ENCODE measurements at places on chromosomes 12 and 14. TPM values are rescaled to one million over a fixed set of nuclear protein-coding genes. Genes with fewer than 3 reads are reported as not detected.
A peak's percentile ranks its signal among the peaks of the same experiment; 100 is the strongest.

DNA sequence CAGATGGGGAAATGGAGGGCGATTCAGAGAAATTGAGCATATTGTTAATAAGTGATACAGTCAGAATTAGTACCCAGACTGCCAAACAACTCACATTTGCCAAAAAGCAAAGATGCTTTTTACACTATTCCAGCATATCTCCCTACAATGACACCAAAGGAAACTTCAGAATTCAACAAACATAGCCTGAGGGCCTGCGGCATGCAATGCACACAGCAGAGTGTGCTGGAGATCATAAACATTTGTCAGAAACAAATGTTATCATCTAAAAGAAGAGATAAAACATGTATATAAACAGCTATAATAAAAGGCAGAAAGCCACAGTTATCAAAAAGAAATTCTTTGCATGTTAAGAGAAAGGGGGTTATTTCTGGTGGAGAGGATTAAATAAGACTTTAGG lies 20.1 kb upstream of the GARIN6 start:
- DNase-seq = no peak

GRCh38 chr14:54622192-54622958 lies 55.4 kb downstream of the SAMD4A start:
- no peak for DNase-seq

DNA sequence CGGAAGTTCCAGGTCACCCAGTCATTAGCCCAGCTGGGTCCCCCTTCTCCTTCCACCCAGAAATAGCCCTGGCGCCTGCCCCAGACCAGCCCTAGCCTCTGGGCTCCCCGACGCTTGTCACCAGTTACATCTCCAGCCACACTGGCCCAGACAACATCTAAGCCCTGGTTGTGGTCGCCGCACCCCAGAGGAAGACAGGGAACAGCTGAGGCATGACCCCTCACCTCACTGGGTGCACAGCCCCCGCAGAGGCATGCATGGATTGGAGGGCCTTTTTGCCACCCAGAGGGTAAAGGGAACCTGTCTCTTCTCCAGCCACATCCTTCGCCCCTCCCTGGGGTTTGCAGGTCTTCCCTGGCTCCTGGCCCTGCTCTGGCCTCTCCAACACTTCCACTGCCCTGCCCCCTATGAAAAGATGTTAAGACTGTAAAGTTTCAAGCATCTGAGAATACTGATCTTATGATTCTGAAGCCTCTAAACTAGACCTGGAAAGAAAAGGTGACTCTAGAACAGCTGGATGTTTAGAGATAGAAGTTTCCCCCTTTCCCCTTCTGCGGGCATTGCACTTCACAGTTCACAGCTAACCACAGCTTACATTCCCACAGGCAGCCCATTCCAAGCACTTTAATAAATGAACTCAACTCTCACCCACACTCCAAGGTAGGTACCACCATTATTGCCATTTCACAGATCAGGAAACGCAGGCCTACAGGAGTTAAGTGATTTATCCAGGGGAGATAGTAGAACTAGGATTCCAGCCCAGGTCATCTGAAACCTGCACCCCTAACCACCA lies 14.7 kb downstream of the TMEM119 start:
- DNase-seq = no peak

- DNase-seq = peak; percentile 40
Measured at GRCh38 chr12:107990325-107990724, 138.8 kb upstream of the WSCD2 start.

DNA sequence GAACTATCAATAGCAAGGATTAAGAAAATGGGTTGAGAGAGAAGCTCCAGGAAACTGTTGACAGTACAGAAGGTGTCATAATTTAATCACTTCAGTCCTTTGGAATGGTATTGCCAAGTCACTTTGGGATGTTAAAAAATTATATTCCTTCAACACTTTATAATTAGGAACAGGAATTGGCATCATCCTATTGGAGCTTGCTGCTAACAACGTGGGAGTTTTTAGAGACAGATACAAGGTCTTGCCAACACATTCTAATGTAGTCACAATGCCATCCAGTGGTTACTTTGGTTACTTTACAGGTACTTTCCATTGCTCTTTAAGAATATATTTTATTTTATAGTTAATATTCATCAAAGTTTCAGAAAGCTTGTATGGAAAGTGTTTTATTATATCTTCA lies 310.1 kb downstream of the SYT1 start:
- no peak for DNase-seq

- no peak for DNase-seq
Measured at GRCh38 chr14:71414631-71415403, 507.6 kb downstream of the PCNX1 start.

DNA sequence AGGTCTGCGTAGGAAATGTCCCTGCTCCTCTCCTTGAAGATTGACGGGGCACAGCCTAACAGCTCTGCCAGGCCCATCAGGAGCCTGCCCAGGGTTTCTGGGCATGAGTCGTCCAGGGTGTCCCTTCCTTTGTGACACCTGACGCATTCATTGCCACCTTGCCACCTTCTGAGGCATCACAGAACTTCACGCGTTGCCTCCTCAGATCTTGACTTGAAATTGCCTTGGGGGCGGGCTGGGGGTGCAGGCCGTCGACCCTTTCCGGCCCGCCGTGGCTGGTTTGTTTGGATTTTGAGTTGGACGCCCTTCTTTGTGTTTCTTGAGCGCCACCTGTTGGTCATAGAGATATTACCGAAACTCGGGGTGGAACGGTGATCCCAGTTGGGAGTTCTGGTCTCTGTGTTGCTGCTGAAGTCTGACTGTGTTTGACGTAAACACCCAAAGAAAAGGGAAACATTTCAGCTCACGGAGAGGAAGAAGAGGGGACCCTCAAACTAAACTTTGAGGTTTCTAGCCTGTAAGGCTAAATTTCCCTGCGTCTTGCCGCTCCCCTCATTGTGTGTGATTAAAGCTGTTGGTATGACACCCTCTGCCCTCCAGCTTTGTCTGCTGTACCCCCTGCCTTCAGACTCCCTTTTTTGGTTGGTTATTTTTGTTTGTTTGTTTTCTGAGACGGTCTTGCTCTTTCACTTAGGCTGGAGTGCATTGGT lies 44.6 kb downstream of the MLXIP start:
- peak; percentile 83 for DNase-seq

PROX2 gene
- total RNA-seq = not detected

DERA gene
- total RNA-seq = 14.8 TPM

- DNase-seq = no peak
Measured at GRCh38 chr14:87255058-87255457, 737.9 kb downstream of the GALC start.

MMP17 gene
- total RNA-seq = 1.4 TPM

DNA sequence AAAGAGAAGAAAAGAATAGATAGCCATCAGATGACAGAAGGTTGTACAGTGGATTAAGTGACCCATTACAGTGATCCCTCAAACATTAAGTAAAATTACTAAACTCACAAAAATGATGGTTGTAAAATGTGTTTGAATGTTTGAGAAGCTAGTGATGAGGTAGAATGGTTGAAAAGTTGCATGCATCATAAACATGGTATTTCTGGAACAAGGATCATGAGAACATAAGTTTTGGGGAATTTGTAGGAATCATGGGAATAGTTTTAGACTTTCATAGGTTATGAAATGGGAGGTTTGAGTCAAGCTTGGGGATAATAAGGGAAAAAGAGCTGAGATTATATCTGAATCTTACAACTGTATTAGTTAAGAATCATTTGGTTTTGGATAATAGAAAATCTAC lies 34.1 kb upstream of the NEDD1 start:
- DNase-seq = no peak

GRCh38 chr14:24630872-24631477 lies 3.0 kb downstream of the GZMB start:
- no peak for DNase-seq

DNA sequence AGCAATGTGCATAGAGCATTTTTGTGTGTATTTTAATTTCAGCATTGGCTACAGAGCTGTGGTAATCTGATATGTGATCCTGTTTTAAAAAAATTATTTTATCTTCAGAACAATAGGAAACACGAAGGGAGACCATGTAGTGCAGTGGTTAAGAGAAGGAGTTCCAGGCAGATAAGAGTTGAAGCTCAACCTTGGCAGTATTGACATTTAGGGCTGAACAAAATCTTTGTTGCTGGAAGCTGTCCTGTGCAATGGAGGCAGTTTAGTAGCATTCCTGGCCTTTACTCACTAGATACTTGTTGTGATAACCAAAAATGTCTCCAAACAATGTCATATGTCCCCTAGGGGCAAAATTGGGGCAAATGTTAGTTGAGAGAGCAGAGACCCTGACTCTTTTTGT lies 59.2 kb downstream of the CHST11 start:
- no peak for DNase-seq

RNF212B gene
- total RNA-seq = not detected

SAMD15 gene
- total RNA-seq = 0.24 TPM

DNA sequence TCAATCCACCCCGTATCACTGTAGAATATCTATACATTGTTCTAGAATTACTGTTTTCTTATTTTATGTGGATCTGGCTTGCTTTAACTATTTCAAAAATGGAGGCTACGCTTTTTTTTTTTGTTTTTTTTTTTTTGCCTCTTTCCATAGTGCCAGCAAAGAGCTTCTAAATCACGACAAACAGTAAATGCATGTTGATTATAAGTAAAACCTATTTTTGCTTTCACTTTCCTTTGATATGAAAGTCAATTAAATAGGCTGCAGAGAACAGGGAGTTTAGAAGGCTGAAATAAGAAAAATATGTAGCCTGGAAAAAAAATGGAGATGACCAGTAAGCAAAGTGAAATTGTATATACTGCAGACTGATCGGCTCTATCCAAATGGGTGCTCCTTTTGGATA lies 112.3 kb upstream of the AMIGO2 start:
- no peak for DNase-seq

KRT80 gene
- not detected for total RNA-seq

DNA sequence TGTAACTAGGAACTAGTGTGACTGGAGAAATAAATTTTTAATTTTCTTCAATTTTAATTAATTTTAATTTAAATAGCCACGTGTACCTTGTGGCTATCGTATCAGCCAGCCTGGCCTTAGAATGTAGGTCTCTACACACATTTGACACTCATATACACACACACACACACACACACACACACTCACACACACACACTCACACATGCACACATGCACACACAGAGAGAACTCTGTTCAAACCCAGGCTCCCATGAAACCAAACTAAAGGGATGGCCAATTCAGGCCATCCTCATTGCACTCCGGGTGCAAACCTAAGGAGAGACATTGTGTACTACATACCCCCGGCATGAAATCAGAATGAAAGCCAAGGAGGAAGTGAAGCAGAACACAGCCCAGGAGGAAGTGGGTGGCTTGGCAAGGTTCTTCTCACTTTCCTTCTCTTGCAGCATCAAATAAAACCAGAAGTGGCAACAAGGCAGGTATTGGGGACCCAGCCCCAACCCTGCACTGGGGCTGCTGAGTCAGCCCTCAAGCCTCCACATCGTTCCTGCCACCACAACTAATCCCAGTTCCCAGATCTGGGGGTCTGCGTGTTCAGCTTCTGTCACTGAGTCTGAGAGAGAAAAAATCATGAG lies 26.2 kb upstream of the CHPT1 start:
- DNase-seq = no peak

GRCh38 chr14:103086771-103087342 lies 2.8 kb downstream of the LBHD2 start:
- DNase-seq = peak; percentile 13

DNA sequence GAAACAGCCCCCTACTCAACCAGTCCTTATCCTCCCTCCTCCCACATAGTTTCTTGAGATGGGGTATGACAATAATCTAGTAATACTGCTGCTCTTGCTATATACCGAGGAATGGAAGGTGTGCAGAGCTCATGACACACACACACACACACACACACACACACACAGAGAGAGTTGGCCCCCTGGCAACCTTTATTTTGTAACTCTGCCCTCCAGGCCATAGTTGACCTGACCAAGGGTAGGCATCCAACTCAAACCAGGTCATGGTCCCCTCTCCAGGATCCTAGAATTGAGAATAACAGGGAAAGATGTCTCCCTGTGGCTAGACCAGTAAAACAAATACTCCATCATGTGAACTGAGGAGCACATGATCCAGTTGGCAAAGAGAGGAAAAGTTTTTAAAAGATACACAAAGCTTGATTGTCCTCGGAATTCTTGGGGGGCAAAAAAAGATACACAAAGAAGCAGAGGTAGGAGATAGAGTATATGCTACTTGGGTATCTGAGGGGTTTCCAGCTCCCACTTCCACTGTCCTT lies 11.3 kb downstream of the ERO1A start:
- DNase-seq = no peak

DNA sequence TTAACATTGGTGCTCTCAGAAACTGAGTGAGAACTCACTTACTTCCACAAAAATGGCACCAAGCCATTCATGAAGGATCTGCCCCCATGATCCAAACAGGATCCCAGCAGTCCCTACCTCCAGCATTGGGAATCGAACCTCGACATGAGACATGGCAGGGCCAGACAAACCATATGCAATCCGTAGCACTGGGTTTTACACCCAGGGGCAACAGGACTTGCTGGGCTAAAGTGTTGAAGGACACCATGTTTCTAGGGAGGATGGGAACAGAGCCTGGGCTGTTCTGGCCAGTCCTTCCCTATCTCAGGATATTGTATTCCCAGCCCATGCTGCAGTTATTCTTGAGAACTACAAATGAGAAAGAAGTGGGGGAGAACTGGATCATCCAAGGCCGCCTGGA lies 36.6 kb downstream of the SERPINA3 start:
- DNase-seq = no peak

- no peak for DNase-seq
Measured at GRCh38 chr14:104522926-104523545, 56.5 kb upstream of the C14orf180 start.

GRCh38 chr12:20808521-20808920 lies 2.0 kb upstream of the SLCO1B3 start:
- no peak for DNase-seq

DNA sequence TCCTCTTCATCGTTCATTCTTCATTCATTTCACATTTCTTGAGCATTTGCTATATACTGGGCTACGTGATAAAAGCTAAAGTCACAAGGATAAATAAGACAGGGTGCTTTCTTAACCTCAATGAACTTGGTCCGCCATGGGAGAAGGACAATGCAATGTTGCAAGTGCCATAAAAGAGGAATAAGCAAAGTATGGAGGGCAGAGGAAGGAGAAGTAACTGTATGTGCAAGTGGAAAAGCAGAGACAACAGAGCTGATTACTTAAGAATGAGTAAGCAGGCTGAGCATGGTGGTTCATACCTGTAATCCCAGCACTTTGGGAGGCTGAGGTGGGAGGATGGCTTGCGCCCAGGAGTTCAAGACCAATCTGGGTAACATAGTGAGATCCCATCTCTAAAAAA lies 14.4 kb downstream of the AREL1 start:
- DNase-seq = no peak

DNA sequence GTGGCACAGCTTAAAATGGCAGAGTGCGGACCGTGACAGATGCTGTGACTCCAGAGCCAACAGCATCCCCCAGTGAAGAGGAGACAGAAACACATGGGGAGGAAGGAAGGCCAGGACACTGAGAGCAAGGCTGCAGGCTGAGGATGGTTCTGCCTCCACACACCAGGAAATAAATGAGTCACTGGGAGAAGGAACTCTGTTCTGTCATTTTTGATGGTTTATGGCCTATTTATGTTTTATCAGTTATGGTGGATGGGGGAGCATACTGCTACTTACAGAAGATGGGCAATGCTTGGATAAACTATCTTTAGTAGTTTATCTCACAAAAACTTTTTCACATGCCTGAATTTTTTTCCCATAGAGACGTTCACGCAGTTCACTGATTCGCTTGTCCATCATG lies 33.8 kb downstream of the ZFYVE21 start:
- DNase-seq = no peak

- DNase-seq = no peak
Measured at GRCh38 chr14:59882957-59883356, 12.4 kb upstream of the RTN1 start.

MLEC gene
- 157 TPM for total RNA-seq

Measured in right cardiac atrium (tissue), 5 donors.